Fibroblast of skin of scalp (primary cell): ENCODE measurements at places on chromosomes 4 and X.

DNA sequence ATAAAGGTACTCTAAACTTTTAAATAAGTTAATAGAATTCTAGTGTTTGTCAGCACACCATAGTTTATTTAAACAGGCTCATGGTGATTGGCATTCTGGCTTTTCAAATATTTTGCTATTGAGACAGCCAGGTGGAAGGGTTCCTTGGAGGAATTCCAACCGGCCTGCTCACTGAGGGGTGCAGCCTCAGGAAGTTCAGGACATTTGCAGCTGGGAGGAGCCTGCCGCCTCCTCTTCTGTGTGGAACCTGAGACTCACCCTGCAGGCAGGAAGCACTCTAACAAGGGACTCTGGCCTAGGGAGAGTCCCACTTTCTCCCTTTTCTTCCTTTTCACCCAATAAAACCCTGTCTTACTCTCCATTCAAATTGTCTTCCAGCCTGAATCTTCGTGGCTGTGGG lies 1328.0 kb downstream of the FSTL5 start:
- no peak for DNase-seq

GRCh38 chr4:142656178-142656577 lies 189.9 kb downstream of the INPP4B start:
- peak; percentile 29 for DNase-seq

- DNase-seq = no peak
Observed at GRCh38 chr4:123659730-123660129, 263.1 kb downstream of the SPRY1 start.

DNA sequence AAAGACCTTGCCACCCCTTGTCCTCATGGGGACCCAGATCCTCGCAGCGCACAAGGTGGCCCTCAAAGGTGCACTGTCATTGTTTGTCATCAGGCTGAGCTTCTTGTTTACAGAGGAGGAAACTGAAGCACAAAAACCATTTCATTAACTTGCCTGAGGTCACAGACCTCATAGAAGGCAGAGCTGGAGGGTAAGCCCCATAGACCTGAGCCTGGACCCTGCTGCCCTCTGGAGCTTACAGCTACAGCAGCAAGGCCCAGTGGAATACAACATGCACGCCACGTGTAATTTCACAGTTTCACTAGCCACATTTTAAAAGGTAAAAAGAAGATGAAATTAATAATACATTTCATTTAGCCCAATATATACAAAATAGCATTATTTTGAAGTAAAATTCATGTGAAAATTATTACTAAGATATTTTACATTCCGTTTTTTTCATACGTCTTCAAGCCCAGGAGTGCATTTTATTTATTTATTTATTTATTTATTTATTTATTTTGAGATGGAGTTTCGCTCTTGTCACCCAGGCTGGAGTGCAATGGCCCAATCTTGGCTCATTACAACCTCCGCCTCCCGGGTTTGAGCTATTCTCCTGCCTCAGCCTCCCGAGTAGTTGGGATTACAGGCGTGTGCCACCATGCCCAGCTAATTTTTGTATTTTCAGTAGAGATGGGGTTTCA lies 8.8 kb downstream of the JAKMIP1 start:
- DNase-seq = no peak

- peak; percentile 95 for DNase-seq
Observed at GRCh38 chr4:16684097-16684496, 214.3 kb downstream of the LDB2 start.

DNA sequence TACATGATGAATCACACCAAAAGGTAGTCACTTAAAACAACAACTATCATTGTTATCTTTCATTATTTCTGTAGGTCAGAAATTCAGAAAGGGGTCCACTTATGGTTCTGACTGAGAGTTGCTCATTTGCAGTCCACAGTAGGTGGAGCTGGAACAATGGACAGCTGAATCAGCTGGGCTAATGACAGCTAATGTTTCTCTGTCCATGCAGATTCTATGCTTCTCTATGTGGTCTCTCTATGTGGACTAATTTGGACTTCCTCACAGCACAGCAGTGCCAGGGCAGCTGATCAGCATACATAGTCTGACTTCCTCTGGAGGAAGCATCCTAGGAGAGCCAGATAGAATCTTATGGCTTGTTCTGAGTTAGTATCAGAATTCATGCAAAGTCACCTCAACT lies 131.7 kb upstream of the INTU start:
- DNase-seq = peak; percentile 25

DNA sequence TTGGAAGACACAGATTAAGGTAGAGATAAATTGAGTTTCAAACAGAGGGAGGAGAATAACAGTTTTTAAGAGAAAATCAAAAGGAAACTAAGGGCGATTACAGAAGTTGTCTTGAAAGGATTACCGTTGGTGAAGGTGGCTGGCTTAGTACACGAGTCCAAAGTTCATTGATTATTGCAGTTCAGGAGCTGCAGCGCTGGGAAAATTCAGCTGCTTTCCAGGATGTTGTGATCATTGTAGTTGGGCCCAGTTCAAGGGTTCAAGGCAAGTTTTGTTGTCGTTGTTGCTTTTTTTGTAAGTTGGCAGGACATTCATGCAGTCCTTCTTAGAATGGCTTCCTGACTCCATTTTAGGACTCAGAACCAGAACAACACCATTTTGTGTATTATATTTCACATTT lies 461.7 kb downstream of the RAPGEF2 start:
- no peak for DNase-seq

- DNase-seq = peak; percentile 95
Observed at GRCh38 chr4:1856071-1856942, at the start of gene LETM1. Gene LETM1 (minus strand): TSS chr4:1856156. CDS start chr4:1855950, 206 bp downstream.

DNA sequence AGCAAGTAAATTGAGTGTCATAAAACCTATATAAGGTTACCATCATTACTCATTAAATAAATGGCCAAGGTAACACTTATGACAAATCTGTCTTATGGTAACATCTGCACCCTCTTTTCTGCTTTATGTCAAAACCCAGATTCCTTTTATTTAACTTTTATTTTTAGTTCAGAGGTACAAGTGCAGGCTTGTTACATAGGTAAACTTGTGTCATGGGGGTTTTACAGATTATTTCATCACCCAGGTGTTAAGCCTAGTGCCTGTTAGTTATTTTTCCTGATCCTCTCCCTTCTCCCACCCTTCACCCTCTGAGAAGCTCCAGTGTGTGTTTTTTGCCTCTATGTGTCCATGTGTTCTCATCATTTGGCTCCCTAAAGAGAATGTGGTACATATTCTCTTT lies 930.7 kb downstream of the CCSER1 start:
- DNase-seq = no peak

DNA sequence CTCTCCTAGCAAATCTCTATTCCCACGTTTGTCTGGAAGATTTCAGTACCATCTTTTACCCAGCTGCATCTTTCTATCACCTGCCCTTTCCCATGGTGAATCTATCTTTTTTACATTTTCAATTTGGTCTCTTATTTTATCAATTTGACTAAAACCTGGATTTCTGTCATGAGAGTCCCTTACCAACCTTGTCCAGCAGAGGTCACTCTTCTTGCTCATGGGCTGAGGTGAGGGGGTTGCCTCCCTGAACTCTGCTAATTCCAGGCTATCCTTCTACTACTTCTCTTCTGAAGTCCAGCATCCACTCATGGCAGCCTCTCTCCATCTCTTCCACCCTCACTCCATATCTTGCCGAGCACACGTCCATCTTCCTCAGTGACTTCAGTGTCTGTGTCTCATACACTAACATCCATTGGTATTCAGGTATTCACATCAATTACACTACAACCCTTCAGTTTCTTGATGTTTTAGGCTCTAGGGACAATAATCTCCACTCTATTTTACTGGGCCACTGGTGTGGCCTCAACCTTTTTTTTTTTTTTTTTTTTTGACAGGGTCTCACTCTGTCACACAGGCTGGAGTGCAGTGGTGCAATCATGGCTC lies 17.8 kb upstream of the ZNF827 start:
- peak; percentile 56 for DNase-seq

DNA sequence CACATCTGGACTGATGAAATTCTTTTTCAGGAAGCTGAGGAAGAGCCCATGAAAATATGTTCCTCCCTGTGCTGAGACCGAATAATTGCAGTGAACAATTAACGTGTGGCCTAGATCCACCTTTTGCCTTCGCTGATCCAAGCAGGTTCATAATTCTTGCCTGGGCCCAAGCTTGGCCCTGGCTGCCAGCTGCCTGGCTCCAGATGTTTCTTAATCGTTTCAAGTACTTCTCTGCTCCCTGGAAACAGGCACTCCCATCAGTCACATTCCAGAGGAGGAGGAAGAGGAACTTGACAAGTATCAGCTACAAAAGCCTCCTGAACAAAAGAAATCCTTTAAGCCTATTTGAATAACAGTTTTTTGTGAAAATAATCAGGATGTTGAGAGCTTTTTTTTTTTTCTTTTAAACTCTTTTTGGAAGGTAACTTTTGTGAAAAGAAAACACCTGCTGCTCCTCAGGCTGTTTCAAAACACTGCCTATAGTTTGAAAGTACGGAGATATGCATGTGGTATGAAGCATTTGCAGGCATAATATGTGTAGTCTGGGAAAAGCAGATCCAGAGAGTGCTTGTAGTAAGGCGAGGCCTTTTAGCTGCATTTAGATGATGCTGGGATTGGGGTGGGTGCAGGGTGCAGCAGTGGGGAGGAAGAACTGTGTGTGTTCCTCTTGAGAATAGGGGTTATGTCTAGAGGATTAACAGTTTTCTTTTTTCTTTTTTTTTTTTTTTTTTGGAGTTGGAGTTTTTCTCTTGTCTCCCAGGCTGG lies 154.4 kb downstream of the PTTG2 start:
- DNase-seq = no peak
